GOT3 (cell line): ENCODE measurements at places on chromosomes 1 and 21.

DNA sequence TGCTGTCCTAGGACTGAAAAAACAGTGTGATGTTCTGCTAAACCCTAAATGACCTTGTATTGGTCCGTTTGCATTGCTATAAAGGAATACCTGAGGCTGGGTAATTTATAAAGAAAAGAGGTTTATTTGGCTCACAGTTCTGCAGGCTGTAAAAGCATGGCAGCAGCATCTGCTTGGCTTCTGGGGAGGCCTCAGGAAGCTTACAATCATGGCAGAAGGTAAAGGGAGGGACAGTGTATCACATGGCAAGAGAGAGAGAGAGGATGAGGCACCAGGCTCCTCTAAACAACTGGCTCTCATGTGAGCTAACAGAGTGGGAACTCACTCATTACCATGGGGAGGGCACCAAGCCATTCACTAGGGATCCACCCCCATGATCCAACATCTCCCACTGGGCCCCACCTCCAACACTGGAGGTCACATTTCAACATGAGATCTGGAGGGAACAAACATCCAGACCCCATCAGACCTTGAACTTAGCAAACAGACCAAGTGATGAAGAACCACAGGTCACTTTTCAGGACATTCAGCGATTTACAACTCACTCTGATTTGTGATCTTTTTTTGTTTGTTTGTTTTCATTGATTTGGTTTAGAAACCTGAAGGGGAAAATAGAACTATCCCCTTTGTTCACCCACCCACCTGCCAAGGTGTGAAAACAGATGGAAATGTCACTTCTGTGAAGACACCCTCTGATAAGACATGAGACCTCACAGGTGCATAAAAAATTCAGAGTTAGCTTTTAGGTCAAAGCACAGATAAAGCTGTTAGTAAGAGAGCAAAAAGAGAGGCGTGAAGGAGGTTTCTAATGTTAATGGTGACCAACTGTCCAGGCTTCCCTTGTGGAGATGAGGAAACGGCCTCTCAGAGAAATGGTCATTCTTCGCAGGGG is 104.2 kb upstream of the RALGPS2 start:
- DNase-seq: no peak

- DNase-seq: no peak
These were observed 21.9 kb upstream of the TRIM67 start for GRCh38 chr1:231139659-231140654.

DNA sequence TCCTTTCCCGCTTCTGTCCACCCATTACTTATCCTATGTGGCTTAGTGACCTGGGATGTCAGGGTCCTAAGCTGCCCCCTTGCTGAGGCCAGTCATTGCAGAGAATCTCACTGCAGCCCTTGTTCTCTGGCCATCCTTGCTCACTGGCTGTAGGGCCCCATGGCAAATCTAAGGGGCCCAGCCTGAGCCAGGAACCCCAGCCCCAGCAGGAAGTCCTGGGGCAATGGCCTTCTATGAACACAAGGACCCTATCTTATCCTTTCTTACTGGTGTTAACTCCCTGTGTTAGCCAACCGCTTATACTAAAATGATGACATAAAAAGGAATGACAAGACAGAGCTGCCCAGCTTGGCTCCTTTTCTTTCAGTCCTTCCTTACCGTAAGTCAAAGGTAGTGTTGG is 29.9 kb downstream of the DHCR24 start:
- no peak for DNase-seq

DNA sequence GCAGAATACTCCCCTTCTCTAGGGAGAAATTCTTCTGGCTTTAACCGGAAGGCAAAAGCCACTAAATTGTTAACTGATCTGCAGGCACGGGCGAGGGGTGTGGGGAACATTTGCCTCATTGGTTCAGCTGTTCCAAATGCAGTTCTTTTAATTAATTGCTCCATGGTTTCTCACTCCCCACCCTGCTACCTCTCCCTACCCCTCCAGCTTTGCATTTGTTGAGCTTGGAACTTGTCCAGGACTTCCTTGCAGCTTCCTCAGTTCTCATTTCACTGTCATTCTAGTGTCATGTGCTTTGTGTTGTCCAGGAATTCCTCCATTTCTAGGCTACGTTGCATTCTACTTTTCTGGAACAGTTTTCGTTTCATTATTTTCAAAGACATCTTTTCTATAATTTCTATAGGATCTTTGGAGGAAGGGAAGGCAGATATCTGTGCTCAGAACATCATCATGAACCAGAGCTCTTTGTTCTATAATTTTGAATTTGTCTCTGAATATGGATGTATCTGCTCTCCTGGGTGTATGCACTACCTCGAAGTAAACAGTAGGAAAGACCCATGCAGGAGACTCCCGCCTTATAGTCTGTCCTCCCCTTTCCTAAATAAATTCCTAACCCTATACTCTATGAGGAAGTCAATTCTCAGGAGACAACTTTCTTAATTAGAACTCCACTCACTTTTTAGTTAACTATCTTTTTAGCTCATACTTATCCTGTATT is 132.4 kb upstream of the LMO4 start:
- DNase-seq: no peak

DNA sequence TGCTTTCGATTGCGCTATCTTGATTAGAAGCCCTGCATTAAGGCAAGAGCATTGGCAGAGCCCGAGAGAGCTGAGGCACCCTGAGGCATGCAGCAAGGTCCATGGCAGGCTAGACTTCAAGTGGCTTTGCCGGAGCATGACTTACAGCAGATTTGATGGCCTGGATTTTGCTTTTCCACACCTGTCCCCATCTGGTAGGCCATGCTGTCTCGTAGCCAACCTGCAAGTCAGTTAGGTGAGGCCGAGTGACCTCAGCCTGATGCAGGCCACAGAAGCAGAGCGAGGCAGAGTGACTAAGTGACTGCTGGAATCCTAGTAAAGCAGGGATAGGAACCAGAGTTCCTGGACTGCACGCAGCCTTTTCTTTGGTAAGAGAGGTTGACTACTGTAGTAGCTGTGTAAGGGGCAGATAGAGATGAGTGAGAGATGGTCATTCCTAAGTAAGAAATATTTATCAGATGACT is 148.9 kb downstream of the PBX1 start:
- no peak for DNase-seq

GRCh38 chr1:65253800-65254319 is 55.5 kb upstream of the DNAJC6 start:
- DNase-seq: no peak

GRCh38 chr1:227961651-227962466 is 14.1 kb upstream of the WNT9A start:
- DNase-seq: no peak

GRCh38 chr1:3900969-3901529 is 977 bp upstream of the C1orf174 start:
- DNase-seq: peak; percentile 74

- DNase-seq: no peak
These were observed 163.2 kb upstream of the NBPF11 start for GRCh38 chr1:148315071-148315811.

DNA sequence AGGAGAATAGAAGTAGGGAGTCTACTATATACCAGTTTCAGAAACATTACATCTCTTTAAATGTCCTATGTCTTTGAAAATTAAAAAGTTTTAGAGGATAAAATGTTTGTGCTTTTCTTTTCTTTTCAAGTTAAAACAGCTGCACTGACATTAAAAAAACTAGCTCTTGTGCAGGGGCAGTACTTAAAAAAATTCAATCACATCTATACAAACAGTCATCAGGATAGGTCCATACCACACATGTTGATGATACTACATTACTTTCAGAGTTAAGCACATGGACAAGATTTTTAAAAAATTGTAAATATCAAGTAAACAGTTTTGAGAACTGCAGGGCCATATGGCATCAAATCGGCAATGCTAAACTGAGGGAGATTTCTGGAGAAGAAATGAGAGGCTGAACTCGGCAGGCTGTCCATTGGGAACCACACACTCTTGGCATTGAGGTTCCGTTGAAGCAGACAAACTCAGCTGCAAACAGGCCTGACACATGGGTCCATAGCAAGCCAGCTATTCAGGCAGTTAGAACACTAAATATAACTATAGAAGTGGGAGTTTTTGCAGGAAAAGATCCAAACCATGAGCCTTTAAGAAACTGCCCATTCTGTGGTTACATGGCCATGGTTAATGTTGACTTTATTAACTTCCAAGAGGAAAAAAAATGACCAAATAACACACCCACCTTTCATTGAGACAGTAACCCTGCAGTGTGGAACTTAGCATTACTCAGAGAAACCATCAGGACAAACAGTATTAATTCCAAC is 84.5 kb upstream of the BCL10 start:
- DNase-seq: no peak

DNA sequence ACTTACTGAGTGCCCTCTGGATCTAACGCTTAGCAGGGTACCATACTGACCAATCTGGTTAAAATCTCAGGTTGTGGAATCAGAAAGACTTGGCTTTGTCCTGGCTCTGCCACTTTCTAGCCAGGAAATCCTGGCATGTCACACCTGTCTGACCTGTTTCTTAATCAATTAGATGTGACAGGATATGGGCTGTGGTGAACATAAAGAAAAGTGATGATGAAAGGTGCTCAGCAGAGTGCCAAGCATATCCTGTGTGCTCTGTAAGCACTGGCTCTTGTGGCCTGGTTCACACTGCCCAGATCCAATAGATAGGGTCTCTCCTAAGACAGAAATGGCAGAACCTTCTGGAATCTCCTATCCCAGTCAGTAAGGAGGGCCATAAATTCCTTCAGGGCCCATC is 53.9 kb downstream of the PHC2 start:
- DNase-seq: no peak

DNA sequence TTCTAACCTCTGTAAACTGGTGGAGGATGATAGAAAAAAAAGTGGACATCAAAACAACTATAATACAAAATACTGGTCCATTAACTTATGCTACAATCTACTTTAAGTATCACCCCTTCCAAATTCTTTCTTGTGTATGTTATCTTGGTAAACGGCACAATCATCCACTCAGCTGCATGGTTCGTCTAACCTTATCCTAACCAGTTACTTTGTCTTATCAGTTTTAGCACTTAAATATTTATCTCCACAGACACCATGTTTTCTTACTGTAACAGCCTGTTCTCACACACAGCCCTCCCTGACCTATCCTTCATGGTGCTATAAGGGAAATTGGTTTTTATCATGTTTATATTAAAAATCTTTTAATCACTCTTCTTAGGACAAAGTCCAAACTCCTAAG is 157.2 kb downstream of the PTGER3 start:
- no peak for DNase-seq

DNA sequence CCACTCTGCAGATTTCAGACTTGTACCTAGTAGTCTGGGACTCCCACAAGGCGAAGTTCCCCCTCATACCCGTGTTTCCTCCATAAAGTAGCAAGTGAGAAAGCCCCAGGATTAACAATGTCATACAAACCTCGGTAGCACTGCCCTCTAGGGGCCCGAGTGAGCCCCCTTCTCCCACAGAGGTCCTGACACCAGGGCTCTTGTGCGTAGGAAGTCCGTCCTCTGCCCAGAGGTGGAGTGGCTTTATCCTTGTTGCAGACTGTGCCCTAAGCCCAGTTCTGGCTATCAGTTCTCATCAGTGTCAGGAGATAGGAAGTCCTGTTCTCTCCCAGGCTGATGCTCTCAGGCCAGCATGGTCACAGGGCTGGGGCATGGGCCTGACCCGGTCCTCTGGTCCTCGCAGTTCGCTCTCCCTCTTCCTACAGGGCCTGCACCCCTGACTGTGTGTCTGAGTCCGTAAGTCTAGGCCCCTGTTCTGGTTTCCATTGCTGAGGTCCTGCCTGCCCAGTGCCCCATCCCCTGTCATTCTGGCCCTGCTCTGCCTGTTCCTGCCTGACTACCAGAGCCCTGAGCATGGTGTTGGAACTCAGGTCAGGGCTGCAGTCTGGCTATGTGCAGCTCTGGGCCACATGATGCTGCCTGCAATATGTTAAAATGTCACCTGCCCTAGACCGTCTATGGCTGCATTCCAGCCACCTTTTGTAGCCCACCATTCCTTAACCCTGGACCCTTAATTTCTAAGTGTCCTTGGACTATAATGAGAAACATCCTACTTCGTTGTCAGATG is 285.6 kb downstream of the ASTN1 start:
- no peak for DNase-seq

- DNase-seq: no peak
These were observed 696.6 kb upstream of the BRINP3 start for GRCh38 chr1:191174298-191174697.

- DNase-seq: no peak
These were observed 3.7 kb downstream of the NES start for GRCh38 chr1:156673387-156674121.

- no peak for DNase-seq
These were observed 8.1 kb downstream of the COL8A2 start for GRCh38 chr1:36116901-36117300.

DNA sequence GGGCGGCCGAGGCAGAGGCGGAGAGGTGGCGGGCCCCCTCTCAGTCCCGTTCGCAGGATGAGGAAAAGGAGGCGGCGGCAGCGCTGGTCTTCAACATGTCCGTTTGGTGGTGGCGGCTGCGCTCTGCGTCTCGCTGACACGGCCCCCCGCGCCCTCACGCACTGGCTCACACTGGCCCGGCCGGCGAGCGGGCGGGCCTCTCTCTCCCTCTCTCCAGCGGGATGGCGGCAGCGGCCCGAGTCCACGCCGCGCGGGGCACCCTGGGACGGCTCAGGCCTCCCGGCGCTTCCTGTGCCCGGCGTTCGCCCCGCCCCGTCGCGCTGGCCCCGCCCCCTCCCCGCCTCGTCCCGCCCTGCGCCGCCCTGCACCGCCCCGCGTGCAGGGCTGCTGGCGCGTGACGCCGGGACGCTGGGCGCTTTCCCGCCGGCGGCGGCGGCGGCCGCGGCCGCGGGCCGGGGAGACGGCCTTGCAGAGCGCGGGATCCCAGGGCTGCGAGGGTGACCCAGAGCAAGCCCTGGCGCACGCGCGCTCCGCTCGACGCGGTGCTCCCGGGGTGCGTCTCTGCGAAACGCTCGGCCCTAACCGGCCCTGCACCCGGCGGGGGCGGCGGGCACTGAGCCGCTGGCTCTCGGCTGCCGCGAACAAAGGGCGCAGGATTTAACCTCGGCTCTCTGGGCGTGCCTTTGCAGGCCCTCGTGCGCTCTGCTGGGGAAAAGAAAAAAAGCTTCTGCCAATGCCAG is at the start of gene SCAF4:
Gene SCAF4, minus strand, starts transcription at position 262 of the 740 bp plus-strand sequence. CDS start 426 bp downstream, outside the sequence.
- DNase-seq: peak; percentile 73
